ENCODE measurements at places on chromosomes 1 and 21.

DNA sequence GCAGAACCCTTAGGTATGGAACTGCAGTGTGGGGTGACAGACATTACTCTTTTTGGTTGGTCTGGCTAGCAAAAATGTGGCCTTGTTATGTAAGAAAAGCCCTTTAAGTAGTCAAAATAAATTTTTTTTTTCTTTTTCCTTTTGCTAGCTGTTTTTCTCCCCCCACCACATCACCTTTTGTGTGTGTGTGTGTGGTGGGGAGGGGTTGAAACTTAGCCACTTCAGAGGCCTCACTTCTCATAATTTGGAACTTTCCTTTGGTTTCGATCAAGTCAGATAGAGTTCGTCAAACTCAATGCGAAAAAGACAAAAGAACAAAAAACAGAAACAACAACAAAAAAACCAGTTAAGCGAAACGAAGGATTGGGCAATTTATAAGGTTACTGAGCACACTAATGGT is 1.9 kb upstream of the PRMT2 start:
- DNase-seq, result no peak

- DNase-seq, result no peak
Observed at GRCh38 chr1:236869911-236870310, 74.8 kb downstream of the MTR start.

GRCh38 chr21:18812308-18812707 is 408.7 kb upstream of the TMPRSS15 start:
- no peak for DNase-seq

GRCh38 chr1:67677408-67677807 is 7.6 kb upstream of the GADD45A start:
- no peak for DNase-seq

DNA sequence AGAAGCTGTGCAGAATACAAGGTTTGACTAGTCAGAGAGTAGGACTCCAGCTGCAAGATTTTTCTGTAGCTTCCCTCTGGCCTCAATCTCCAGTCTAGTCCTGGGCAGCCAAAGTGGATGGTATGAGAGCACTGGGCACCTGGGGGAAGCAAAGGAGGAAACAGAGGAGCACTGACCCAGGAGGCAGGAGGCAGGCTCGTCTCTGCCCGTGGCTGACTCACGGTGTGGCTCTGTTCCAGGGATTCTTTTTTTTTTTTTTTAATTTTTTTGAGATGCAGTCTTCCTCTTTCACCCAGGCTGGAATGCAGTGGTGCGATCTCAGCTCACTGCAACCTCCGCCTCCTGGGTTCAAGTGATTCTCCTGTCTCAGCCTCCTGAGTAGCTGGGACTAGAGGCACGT is 4.1 kb upstream of the NPPB start:
- no peak for DNase-seq

GRCh38 chr1:47751996-47752451 is 245.2 kb downstream of the TRABD2B start:
- no peak for DNase-seq

All from GM12865 (cell line).